Adrenal gland (tissue), 19 donors: ENCODE measurements at places on chromosomes 5 and 9. TPM values are rescaled to one million over a fixed set of nuclear protein-coding genes. Genes with fewer than 3 reads are reported as not detected.

POU5F2 gene
- 2.7 TPM for total RNA-seq

DNA sequence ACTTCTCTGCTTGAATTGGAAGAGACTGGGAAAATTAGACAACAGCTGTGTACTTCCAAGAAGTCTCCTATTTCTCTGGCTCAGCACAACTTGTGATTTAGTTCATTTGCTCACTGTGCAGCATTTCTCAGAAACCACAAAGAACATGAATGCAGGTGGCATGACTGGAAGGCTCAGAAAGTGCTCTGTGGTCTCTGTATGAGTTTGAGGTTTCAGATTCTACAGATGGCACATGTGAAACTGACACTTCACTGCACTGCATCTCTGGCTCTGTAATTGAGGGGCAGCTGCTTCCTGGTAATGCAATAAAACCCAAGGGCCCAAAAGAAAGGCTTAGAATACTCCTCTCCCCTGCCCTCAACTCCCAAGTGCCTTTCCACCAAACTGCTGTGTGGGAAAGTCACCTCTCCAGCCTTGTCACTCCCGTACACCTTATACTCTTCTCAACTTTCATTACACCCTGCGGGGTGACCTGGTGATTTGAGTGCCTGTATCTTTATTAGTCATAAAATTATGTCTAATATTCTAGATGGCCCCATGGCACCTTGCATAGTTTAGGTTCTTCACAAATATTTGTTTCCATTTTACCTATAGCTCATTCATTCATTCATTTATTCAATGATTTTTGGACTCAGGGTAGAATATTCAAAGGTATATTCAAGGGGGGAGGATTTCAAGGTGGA is 82.5 kb downstream of the ESM1 start:
- H3K27me3 ChIP-seq: peaks cover 3% of the 10 kb centered on the region
- no peak overlapping the region for H3K4me3 ChIP-seq
- DNase-seq: no peak
- no peaks in the 10 kb centered on the region for H3K36me3 ChIP-seq
- H3K4me1 ChIP-seq: no peaks in the 10 kb centered on the region
- H3K27ac ChIP-seq: no peak overlapping the region

- no peaks in the 10 kb centered on the region for H3K27me3 ChIP-seq
- H3K27ac ChIP-seq: no peak overlapping the region
- no peak overlapping the region for H3K4me3 ChIP-seq
- H3K36me3 ChIP-seq: no peaks in the 10 kb centered on the region
- no peaks in the 10 kb centered on the region for H3K4me1 ChIP-seq
- DNase-seq: no peak
These were observed 85.8 kb downstream of the AOPEP start for GRCh38 chr9:94812343-94812742.

MOB3B gene
- 3.2 TPM for total RNA-seq

DNA sequence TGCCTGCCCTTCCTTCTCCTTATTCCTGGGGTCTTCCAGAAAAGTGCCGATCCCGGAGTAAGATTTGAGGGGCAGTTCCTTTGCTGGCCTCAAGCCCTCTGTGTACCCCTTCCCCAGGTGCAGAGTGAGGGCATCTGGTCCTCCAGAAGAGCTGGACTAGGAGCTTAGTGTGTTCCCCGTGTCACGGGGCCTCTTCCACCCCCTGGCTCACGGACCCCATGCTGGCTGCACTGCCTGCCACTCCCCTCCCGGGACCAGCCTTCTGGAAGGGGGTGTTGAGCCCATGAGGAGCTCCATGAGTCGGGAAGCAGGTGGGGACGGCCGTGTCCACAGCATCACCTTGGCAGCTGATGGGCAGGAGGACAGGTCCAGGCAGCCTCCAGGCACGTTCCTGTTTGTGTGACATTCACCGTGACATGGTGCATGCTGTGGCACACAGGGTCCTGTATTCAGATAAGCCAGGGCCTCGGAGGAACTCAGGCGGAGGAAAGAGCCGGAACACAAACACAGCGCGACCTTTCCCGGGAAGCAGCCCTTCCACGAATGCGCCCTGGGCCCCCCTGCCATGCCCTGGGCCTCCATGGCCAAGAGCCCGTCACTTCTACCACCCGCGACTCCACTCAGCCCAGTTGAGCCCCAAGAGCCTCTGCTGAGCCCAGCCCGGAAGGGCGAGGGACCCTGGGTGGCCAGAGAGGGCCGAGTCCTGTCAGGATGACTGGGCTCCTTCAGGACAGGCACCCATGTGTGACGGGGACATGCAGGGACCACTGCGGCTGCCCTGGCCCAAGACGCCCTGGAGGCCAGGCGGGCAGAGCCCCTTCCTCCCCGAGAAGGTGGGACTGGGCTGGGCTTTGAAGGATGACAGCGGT is 5.9 kb upstream of the LCN1 start:
- no peaks in the 10 kb centered on the region for H3K27me3 ChIP-seq
- peak overlapping the region; percentile 3 for H3K27ac ChIP-seq
- no peaks in the 10 kb centered on the region for H3K36me3 ChIP-seq

FBN2 gene
- 16.2 TPM for total RNA-seq

MEIKIN gene
- total RNA-seq: not detected

DNA sequence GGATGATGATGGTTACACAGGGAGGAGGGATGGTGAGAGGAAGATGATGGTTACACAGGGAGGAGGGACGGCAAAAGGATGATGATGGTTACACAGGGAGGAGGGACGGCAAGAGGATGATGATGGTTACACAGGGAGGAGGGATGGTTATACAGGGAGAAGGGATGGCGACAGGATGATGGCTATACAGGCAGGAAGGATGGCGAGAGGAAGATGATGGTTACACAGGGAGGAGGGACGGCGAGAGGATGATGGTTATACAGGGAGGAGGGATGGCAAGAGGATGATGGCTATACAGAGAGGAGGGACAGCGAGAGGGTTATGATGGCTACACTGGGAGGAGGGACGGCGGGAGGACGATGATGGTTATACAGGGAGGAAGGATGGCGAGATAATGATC is 64.1 kb upstream of the FCN1 start:
- H3K36me3 ChIP-seq: no peaks in the 10 kb centered on the region
- H3K4me1 ChIP-seq: no peaks in the 10 kb centered on the region
